Body of pancreas (tissue), 4 donors: ENCODE measurements at places on chromosomes 4 and X. TPM values are rescaled to one million over a fixed set of nuclear protein-coding genes. Genes with fewer than 3 reads are reported as not detected.

DNA sequence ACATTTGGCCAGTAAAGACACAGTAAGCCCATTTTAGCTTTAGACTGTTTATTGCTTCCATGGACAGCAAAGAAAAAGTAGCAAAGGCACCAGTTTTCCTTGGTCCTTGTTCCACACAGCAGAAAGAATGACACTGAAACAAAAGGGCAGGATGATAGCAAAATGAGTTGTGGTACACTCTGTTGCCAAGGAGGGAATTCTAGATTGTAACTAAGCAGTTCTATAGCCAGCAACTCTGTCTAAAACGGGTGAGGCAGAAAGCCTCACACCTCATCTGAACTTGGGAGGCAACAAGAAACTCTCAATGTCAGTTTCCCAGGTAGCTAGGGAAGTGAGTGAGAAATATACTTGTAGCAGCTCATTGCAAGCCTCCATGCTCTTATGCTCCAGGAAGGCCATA is 39.2 kb downstream of the BBS12 start:
- no peaks in the 10 kb centered on the region for H3K36me3 ChIP-seq
- H3K27me3 ChIP-seq = no peaks in the 10 kb centered on the region
- no peak overlapping the region for H3K27ac ChIP-seq
- no peaks in the 10 kb centered on the region for H3K4me1 ChIP-seq
- no peak overlapping the region for H3K4me3 ChIP-seq

DNA sequence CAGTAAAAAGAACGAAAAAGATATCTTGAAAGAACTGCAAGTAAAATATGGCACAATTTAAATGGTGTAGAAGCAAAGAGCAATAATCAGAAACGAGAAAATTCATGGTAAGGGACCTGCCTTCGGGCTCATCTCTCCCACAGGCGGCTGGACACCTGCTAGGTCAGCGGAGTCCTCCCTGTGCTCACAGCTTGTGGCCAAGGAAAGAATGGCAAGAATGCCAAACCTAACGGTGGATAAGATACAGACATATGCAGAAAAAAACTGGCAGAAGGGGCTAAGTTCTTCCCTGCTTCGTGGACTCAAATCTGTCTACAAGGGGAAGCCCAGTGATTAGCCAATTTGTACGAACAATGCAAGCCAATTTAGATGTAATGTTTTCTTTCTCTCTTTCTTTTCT is 152.1 kb upstream of the VCX start:
- DNase-seq = no peak
- no peak overlapping the region for H3K4me3 ChIP-seq

GRCh38 chrX:85499400-85499799 is 119.9 kb upstream of the POF1B start:
- H3K27ac ChIP-seq = no peak overlapping the region
- H3K4me1 ChIP-seq = no peaks in the 10 kb centered on the region
- DNase-seq = no peak
- H3K36me3 ChIP-seq = no peaks in the 10 kb centered on the region
- no peak overlapping the region for H3K4me3 ChIP-seq

DNA sequence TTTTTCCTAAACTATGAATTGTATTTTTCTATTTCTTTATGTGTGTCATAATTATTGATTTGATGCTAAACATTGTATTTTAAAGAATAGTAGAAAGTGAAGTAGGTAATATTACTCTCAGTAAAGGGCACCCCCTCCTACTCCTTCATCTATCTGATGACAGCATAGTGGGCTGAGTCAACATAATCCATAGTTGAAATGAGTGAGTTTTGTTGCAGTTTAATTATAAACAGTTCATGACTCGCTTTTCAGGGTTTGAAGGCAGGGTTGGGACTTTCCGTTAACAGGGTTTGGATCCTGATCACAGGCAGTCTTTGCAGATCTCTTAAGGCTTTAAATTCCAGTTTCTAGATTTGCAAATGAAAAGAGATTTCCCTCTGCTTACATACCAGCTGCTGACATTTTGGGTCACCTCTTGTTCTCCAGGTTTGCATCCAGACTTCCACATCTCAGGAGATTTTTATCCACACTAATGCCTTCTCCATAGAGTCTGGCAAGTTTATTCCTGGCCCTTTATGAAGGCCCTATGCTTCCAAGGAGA is 54.0 kb upstream of the TACR3 start:
- H3K27me3 ChIP-seq = no peaks in the 10 kb centered on the region
- H3K4me3 ChIP-seq = no peak overlapping the region
- no peaks in the 10 kb centered on the region for H3K36me3 ChIP-seq
- H3K4me1 ChIP-seq = no peaks in the 10 kb centered on the region
- H3K27ac ChIP-seq = no peak overlapping the region

DNA sequence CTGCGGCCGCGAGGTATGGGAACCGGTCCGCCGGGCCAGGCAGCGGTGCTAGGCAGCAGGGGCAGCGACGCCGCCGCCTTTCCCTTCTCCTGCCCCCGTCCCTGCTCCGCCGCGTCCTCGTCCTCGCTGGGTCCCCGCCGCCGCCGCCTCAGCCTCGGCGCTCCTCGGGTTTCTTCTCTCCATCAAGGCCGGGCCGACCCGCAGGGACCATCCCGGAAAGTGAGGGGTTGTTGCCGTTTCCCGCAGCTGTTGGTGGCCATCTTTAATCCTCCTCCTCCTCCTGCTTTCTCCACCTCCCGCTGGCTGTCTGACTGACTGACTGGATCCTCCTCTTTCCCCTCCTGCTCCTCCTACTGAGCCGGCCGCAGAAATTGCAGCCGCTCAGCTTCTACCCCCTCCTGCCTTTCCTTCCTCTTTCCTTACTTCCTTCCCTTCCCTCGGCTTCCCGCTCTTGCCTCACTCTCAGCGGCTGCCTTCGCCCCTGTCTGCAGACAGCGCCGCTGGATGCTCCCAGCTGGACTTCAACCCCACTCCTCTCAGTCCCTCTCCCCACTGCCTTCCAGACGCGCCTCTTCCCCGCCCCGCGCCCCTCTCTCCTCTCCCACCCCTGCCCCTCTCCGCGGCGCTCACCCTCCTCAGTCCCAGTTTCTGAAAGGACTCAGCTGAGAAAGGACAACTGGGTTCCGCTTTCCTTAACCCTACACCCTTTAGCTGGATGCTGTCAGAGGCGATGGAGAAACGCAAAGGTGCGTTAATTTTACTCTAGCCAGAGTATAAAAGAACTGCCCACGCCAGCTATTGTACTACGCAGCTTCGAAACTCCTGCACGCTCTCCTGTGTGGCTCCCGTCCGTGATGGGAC is at the start of gene WDFY3:
Gene WDFY3, minus strand, starts transcription at position 309 of the 861 bp plus-strand sequence. CDS start 106,099 bp downstream, outside the sequence.
- peak within 1 kb of the TSS; percentile 90 for H3K27ac ChIP-seq
- no peaks in the 10 kb centered on the region for H3K36me3 ChIP-seq
- DNase-seq = peak; percentile 78
- no peaks in the 10 kb centered on the region for H3K27me3 ChIP-seq

- H3K27me3 ChIP-seq = no peaks in the 10 kb centered on the region
- no peak overlapping the region for H3K27ac ChIP-seq
- no peak for DNase-seq
- peaks cover 13% of the 10 kb centered on the region for H3K4me1 ChIP-seq
- no peak overlapping the region for H3K4me3 ChIP-seq
- no peaks in the 10 kb centered on the region for H3K36me3 ChIP-seq
Observed at GRCh38 chr4:112633477-112634235, 3.1 kb downstream of the ZGRF1 start.

- H3K4me3 ChIP-seq = no peak overlapping the region
- H3K27me3 ChIP-seq = no peaks in the 10 kb centered on the region
- no peaks in the 10 kb centered on the region for H3K4me1 ChIP-seq
- no peak for DNase-seq
- H3K27ac ChIP-seq = no peak overlapping the region
Observed at GRCh38 chrX:68403038-68403437, 30.3 kb downstream of the OPHN1 start.

The ZCCHC18 gene
- not detected for total RNA-seq

The TMPRSS11A gene
- not detected for total RNA-seq
